ENCODE measurements at places on chromosomes 5 and 9. TPM values are rescaled to one million over a fixed set of nuclear protein-coding genes. Genes with fewer than 3 reads are reported as not detected.
A peak's percentile ranks its signal among the peaks of the same experiment; 100 is the strongest.

GRCh38 chr5:35032356-35032755, 15.4 kb downstream of the AGXT2 start:
- peak; percentile 32 for DNase-seq

Gene PCDHGB3
- total RNA-seq, result 21.2 TPM

GRCh38 chr9:95413793-95414192, 96.3 kb upstream of the FANCC start:
- no peak for DNase-seq

Gene NTRK2
- 159 TPM for total RNA-seq

DNA sequence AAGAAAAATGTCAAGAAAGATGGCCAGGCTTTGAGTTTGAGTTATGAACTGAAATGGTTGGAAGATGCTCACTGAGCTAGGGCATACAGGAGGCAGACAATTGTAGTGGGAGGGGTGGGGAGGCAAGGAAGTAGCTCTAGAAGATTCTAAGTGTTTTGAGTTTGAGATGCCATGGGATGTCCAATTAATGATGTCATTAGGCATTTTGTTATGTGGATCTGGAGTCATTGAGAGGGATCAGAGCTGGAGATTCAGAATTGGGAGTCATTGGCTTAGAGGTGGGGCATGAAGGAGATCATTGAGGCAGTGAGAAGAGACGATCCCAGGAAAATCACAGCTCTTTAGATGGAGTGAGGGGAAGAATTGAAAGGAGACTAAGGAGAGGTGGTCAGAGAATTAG, 111.5 kb upstream of the ZNF618 start:
- no peak for DNase-seq

DNA sequence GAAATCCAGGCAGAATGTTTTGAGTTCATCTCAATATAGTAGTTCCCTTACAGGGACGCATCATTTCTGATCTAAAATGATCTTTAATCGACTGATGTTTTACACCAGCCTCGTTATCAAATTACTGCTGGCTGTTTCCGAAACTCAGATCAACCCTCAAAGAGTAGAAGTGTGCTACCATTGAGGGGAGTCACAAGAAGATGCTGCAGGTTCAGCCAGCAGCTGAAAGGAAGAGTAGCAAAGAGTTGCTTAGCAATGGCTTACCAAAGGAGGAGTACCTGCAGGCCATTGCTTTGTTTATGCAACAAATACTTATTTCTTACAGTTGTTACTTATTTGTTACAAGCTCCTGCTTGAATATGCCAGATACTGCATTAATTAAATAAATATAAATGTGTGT, 144.1 kb downstream of the EBF1 start:
- DNase-seq, result no peak

- no peak for DNase-seq
Measured at GRCh38 chr5:111752426-111752965, 4.5 kb downstream of the NREP start.

- no peak for DNase-seq
Measured at GRCh38 chr5:93302711-93303110, 278.3 kb downstream of the NR2F1-AS1 start.

DNA sequence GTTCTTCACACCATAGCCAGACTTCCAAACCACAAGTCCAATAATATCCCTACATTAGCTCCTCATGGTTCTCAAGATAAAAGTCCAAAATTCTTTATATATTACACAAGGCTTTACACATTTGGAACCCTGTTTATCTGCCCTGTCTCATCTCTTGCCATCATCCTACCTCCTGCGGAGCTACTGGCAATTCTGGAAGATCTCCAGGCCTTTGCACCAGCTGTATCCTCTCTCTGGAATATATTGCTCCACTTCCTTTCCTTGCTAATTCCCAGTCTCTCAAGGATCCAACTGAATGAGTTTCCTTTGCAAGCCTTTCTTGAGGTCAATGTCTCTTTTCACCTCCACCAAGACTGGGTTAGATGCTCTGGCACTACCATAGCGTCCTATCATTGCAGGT, 41.3 kb upstream of the MIER3 start:
- DNase-seq, result no peak

DNA sequence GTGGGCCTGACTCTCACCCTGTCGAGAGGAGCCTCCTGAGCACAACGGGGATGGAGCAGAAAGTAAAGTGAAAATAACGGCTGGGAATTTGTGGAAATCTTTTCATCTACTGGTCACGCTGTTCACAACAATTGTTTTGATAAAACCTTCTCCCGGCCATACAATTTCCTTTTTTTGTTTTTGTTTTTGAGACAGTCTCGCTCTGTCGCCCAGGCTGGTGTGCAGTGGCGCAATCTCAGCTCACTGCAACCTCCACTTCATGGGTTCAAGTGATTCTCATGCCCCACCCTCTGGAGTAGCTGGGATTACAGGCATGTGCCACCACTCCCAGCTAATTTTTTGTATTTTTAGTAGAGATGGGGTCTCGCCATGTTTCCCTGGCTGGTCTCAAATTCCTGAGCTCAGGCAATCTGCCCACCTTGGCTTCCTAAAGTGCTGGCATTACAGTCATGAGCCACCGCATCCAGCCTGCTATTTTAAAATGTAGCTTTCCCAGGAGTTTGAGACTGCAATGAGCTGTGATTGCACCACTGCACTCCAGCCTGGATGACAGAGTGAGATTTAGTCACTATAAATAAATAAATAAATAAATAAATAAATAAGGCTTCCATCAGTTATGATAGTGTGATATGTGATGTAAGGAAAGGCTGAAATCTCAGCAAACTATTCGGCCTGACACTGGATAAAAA, 73.5 kb upstream of the PTGER4 start:
- no peak for DNase-seq

- no peak for DNase-seq
Measured at GRCh38 chr5:77733130-77733529, 43.0 kb downstream of the TBCA start.

Gene CTSV
- total RNA-seq, result 1.3 TPM

GRCh38 chr5:177142098-177142611, 8.6 kb downstream of the NSD1 start:
- no peak for DNase-seq

- no peak for DNase-seq
Measured at GRCh38 chr5:168114444-168115017, 176.9 kb upstream of the WWC1 start.

Gene ANKRD31
- 0.82 TPM for total RNA-seq

DNA sequence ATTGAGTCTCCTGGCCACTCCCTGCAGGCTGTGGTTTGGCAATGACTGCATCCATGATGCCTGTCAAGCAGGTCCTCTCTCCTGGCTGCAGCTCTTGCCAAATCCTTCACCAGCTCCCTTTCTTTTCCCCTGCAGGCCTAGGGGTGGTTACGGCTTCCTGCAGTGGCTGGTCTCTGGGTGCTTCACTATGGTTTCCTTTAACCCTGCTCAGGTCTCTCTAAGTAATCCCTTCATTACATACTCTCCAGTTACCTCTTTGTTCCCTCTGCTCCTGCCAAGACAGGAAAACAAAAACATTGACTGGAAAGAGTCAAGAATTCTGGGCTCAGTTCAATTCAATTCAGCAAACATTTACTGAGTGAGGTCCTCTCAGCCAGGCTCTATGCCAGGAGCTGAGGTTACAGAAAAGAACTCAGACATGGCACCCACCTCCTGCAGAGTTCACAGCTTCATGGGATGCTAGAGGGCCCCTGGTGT, 19.8 kb upstream of the PTPN3 start:
- DNase-seq, result no peak

GRCh38 chr5:119059740-119060255, 11.1 kb upstream of the DMXL1 start:
- no peak for DNase-seq

Gene TNIP1
- total RNA-seq, result 18.3 TPM

GRCh38 chr5:98776066-98776705, 2.7 kb downstream of the RGMB start:
- DNase-seq, result no peak

DNA sequence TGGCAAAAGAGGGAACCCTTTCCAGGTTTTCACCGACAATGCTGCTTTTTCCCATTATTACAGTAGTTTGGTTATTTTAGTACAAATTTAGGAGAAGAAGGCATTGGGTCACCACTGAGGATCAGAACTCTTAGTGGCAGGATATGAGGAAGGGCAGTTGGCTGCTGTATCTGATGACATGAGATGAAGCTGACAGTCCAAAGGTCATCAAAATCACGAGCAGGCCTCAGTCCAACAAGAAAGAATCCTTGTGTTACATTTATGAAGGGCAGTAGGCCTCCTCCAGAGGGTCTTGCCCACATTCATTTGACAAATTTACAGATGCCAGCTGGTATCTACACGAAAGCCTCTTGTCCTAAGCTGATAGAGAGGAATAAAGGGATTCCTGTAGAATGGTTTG, 49.5 kb upstream of the COL15A1 start:
- no peak for DNase-seq

DNA sequence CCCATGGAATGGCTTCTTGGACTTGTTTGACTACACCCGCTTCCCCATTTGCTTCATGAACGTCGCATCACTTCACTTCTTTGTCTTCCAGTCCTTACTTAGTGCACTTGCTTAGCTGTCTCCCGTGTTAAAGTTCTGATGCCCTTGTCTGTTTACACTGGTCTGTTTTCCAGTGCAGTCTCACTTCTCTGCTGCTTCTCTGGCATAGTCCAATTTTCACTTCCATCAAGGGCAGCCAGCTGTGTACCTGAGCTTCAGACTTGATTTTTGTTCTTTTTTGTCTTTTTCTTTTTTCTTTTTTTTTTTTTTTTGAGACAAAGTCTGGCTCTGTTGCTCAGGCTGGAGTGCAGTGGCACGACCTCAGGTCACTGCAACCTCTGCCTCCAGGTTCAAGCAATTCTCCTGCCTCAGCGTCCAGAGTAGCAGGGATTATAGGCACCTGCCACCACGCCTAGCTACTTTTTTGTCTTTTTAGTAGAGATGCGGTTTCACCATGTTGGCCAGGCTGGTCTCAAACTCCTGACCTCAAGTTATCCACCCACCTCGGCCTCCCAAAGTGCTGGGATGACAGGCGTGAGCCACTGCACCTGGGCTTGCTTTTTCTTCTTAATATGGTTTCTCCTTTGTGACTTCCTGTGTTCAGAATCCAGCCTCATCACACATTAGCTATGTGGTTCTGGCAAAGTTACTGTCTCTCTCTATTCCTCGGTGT, 75.4 kb downstream of the LRRC70 start:
- no peak for DNase-seq

Gene SH3TC2
- total RNA-seq, result 2.6 TPM

Gene ATP10B
- total RNA-seq, result 15.0 TPM

DNA sequence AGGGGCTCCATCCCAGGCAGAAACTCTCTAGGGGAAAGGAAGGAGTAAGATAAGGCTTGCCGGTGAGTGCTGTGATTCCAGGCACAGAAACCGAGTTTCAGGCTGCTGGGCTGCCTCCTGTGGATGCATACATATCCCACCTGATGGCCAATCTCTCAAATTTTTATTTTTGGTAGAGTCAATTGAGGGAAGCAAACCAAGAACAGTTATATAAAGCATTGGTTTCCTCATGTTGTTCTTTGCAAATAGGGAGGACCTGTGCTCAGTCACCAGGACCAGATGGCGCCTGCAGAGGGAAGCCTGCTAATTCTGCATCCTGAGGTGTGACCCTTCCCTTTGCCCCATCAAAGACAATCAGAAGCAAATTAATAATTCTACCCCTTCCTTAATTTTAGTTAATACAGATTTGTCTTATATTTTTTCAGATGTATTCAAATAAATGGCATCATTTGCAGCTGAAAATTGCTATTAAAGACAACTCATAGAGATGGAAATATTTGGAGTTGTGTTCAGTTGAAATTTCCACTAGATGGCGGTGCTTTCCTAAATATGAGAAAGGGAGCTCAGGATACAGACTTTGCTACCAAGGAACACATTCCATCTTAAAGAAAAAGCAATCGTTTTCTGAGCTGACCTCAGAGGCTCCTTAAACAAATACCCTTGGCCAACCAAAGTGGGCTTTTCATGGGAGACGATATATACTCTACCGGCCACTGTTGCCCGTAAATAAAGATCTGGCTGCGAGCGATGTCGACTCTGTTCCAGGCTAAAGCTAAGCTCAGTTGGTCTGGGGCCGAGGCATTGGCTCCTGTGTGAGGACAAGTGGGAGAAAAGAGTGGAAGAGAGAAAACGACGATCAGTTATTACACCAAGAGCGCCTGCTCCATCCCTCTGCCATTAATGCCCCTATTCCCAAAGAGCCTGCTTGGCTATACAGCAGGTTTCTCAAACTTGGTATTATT, 225.7 kb upstream of the KLF9 start:
- peak; percentile 73 for DNase-seq

Gene CDC20B
- total RNA-seq, result 0.18 TPM

Gene SLC36A2
- not detected for total RNA-seq

GRCh38 chr5:180799902-180800801, 2.5 kb downstream of the MGAT1 start:
- DNase-seq, result no peak

DNA sequence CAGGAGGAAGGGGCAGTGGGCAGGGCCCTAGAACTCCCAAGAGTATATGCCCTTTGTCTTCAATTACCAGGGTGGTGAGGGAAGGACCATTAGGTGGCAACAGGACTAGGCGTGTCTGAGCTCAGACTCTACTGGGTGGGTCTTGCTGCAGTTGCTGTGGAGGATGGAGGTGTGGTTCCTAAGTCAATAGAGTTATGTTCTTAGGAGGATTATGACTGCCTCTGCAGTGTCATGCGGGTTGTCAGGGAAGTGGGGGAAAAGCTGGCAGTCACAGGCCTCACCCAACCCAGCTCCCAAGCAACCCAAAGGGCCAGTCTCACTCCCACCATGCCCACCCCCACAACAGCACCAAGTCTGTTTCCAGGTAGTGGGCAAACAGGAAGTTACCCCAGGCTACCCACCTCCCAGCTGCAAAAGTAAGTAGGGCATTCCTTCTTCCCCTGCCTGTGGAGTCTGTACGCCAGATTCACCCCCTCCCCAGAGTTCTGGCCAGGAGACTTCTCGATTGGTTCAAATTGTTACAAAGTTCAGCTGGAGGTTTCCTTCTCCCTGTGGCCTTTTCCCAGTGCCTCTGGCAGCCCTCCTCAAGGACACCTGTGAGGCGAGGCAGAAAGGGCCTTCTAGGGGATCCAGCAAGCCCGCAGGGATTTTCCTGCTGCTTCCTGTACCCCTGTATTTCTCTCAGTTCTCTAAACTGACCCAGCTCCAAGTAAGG, 145.3 kb downstream of the HINT1 start:
- no peak for DNase-seq

DNA sequence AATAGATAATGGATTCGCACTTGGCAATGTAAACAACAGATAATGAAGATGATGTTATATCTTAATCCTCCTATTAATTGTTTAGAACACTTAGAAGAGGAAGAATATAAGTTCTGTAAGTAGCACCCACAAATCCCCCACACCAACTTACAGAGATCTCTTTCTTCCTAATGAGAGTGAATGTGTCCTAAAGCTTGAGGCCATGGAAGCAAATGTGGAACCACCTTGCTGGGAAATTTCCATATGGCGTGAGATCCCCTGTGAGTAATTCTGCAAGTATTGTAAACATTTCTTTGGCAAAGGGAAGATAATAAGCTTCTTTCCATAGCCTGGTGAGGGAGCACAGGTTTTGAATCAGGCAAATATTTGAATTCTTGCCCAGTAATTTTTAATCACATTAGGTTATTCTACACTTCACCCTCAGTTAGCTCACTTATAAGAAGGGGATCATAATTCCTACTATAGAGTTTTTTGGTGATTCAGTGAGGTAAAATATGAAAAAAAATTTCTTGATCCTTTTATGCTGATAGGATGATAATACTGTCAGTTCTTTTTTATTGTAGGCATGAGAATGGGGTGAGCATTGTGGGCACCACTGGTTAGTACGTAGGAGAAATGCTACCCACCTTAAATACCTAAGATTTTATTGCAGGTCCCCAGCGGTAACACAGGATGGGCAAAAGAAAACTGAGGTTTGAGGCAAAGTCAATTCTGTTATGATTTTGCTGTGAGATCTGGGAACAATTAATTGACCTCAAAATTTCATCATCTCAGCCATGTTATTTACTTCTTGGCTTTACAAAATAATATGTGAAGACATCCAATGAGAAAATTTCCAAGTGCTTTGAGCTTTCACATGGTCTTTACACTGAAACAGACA, 574.8 kb downstream of the PSAT1 start:
- DNase-seq, result no peak
